Thoracic aorta (tissue), 2 donors: ENCODE measurements at places on chromosomes 7 and 10. TPM values are rescaled to one million over a fixed set of nuclear protein-coding genes. Genes with fewer than 3 reads are reported as not detected.

DNA sequence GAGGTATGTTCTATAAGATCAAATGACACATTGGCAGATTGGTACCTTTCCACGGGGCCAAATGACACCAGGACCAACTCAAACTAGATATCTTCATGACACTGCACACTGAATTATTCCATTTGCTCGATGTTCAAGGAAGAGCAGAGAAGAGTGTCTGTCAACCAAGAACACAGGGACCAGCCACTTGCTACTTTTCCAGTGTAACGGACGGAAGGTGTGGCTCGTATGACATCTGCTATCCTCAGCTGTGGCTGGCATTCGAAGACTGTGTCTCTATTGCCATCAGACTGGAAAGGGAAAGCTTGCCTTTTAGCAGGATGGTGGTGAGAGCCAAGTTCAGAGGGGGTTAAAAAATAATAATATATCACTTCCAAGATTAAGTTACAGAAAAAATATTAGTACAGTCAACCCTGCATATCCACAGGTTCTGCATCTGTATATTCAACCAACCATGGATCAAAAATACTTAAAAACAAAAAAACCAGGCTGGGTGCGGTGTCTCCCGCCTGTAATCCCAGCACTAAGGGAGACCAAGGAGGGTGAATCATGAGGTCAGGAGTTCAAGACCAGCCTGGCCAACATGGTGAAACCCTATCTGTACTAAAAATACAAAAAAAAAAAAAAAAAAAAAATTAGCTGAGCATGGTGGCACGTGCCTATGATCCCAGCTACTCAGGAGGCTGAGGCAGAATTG is 237.1 kb downstream of the PRPF18 start:
- no peak overlapping the region for H3K27ac ChIP-seq
- no peak for DNase-seq
- H3K4me3 ChIP-seq: no peak overlapping the region
- no peaks in the 10 kb centered on the region for H3K27me3 ChIP-seq
- H3K36me3 ChIP-seq: no peaks in the 10 kb centered on the region
- peaks cover 50% of the 10 kb centered on the region for H3K4me1 ChIP-seq

- H3K4me1 ChIP-seq: peaks cover 7% of the 10 kb centered on the region
- no peak overlapping the region for H3K27ac ChIP-seq
- no peaks in the 10 kb centered on the region for H3K36me3 ChIP-seq
- no peaks in the 10 kb centered on the region for H3K27me3 ChIP-seq
- DNase-seq: no peak
- no peak overlapping the region for H3K4me3 ChIP-seq
Measured at GRCh38 chr7:70743531-70744325, 388.2 kb upstream of the GALNT17 start.

DNA sequence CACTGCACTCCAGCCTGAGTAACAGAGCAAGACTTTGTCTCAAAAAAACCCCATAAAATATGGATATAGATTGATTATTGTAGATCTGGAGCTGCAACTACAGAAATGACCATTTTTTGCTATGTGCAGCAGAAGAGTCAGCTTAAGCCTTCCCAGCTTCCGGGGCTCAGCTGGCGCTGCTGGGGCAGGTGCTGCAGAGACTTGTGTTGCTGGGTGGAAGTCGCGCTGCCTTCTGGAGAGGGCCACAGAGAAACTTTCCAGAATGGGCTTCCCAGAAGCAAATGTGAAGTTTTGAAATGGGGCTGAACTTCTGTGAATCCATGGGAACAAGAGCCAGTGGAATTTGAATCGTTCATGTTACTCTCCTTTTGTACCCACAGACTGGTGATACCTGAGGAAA is 37.3 kb upstream of the RSBN1L start:
- H3K27ac ChIP-seq: no peak overlapping the region
- H3K4me3 ChIP-seq: no peak overlapping the region
- no peaks in the 10 kb centered on the region for H3K4me1 ChIP-seq
- no peaks in the 10 kb centered on the region for H3K27me3 ChIP-seq
- H3K36me3 ChIP-seq: no peaks in the 10 kb centered on the region

- H3K27ac ChIP-seq: no peak overlapping the region
- H3K4me3 ChIP-seq: no peak overlapping the region
- DNase-seq: no peak
Measured at GRCh38 chr7:11707606-11708193, 124.3 kb downstream of the THSD7A start.

DNA sequence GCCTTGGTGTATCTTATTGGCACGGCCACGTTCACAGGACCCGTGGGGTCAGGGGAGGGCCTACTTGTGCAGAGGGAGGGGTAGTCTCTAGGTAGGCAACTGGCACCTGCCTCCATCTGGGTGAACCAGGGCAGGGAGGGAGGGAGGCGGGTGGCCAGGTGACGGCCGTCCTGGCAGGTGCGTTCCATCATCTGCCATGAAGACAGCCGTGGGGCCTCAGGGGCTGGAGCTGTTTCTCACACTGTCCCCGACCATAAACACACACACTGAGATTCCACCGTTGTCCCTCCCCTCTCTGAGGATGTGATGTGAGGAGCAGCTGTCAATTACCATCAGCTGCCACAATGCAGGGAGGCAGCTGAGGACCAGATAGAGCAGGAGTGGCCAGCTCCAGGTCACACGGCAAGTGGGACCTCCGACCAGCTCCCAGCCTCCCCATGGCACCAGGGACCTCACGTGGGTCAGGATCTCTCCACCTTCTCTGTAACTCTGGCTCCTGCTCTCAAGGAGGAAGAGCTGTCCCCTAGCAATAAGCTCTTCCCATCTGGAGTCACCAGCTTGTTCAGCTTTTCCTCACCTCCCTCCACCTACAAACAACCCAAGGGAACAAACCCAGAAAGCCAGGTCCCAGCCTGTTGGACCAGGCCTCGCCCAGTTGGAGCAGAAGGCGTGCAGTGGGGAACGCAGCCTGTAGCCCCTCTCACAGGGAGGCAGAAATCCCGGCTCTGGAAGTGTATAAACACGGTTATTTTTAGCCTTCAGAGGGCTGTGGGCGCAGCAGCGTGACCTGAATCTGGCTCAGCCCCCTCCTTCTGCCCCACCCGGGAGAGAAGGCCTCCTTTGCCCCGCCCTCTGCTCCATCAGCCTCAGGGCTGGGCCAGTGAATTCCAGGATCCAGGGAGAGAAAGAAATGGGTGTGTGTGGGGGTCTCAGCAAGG is 33.1 kb downstream of the ZMIZ1 start:
- peaks cover 48% of the 10 kb centered on the region for H3K4me1 ChIP-seq
- no peaks in the 10 kb centered on the region for H3K27me3 ChIP-seq
- H3K27ac ChIP-seq: peak overlapping the region; percentile 77
- DNase-seq: peak; percentile 28
- no peaks in the 10 kb centered on the region for H3K36me3 ChIP-seq

Gene TMEM72
- not detected for total RNA-seq

GRCh38 chr7:130662426-130662825 is 6.1 kb downstream of the COPG2 start:
- H3K4me1 ChIP-seq: no peaks in the 10 kb centered on the region
- H3K36me3 ChIP-seq: peaks cover 9% of the 10 kb centered on the region
- no peak overlapping the region for H3K27ac ChIP-seq
- H3K4me3 ChIP-seq: no peak overlapping the region

DNA sequence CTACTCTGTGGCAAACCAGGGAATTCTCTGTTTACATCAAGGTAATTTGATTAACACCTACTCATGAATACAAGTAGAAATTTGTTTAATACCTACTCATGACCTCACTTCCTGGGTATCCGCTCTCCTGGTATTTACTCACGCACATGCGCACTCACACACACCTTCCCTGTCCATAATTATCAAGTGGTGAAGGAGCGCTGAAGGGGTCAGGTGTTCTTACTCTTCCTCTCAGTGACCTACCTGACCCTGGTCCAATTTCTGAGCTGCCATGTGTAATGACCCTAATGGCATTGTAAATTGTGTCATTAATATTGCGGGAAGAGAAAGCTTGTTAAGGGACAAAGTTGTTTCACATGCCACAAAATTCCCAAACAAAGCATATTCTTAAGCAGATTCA is 41.3 kb upstream of the TRIL start:
- H3K27ac ChIP-seq: no peak overlapping the region
- no peak overlapping the region for H3K4me3 ChIP-seq
- no peaks in the 10 kb centered on the region for H3K36me3 ChIP-seq

DNA sequence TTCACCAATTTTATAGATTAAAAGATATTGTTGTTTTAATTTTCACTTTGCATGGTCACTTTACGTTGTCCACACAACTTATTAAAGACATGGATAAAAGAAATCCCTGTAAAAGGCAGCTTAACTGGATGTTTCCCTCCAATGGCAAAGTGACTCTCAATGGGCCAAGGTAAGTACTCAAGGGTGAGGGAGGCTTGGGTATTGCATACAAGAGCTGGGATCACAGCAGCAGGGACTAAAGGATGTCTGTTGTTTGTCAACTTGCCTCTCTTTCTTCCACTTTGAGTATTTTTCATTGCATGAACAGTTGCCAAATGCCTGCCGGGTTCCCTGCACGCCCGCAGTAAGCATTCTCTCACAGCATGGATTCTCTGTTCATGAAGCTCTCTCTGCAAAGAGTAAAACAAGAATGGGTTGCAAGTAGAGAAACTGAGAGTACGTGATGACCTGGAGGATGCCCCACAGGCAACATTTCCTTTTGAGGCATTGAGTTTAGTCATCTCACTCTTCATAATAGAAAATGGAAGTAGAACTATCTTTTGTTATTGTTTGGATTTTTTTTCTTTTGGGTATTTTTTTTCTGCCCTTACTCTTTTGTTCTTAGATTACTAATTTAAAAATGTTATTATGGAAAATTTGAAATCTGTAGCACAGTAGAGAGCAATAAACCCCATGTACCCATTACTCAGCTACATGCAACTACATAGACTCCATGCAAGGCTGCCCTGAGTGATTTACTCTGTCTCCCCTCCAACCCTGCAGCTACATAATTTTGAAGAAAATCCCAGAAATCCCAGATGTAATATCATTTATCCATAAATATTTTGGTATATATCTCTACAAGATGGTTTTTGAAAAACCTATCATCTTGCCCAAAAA is 26.3 kb downstream of the GPR141 start:
- no peaks in the 10 kb centered on the region for H3K27me3 ChIP-seq
- H3K27ac ChIP-seq: no peak overlapping the region
- H3K4me1 ChIP-seq: no peaks in the 10 kb centered on the region
- no peaks in the 10 kb centered on the region for H3K36me3 ChIP-seq
- H3K4me3 ChIP-seq: no peak overlapping the region

Gene GDF2
- total RNA-seq: not detected

- no peak overlapping the region for H3K27ac ChIP-seq
- H3K4me1 ChIP-seq: no peaks in the 10 kb centered on the region
- no peak overlapping the region for H3K4me3 ChIP-seq
- no peak for DNase-seq
- no peaks in the 10 kb centered on the region for H3K27me3 ChIP-seq
Measured at GRCh38 chr7:27863880-27864279, 123.9 kb downstream of the TAX1BP1 start.

- no peaks in the 10 kb centered on the region for H3K4me1 ChIP-seq
- no peak overlapping the region for H3K4me3 ChIP-seq
- no peaks in the 10 kb centered on the region for H3K36me3 ChIP-seq
- DNase-seq: no peak
- no peaks in the 10 kb centered on the region for H3K27me3 ChIP-seq
Measured at GRCh38 chr10:9227679-9228365, 1173.3 kb downstream of the GATA3 start.

- no peaks in the 10 kb centered on the region for H3K36me3 ChIP-seq
- no peak overlapping the region for H3K27ac ChIP-seq
- H3K4me3 ChIP-seq: no peak overlapping the region
- H3K4me1 ChIP-seq: no peaks in the 10 kb centered on the region
- H3K27me3 ChIP-seq: no peaks in the 10 kb centered on the region
Measured at GRCh38 chr7:91397096-91397495, 132.9 kb downstream of the FZD1 start.

Gene SLIT1
- total RNA-seq: 0.35 TPM

GRCh38 chr7:135648235-135648634 is 14.1 kb upstream of the STMP1 start:
- DNase-seq: no peak
- H3K27ac ChIP-seq: no peak overlapping the region
- no peaks in the 10 kb centered on the region for H3K27me3 ChIP-seq
- H3K4me1 ChIP-seq: no peaks in the 10 kb centered on the region
- H3K36me3 ChIP-seq: peaks cover 5% of the 10 kb centered on the region

Gene CDK5
- 3.1 TPM for total RNA-seq

Gene FAM149B1
- total RNA-seq: 13.1 TPM

- no peak overlapping the region for H3K27ac ChIP-seq
- DNase-seq: no peak
- no peaks in the 10 kb centered on the region for H3K27me3 ChIP-seq
- no peak overlapping the region for H3K4me3 ChIP-seq
Measured at GRCh38 chr10:120422457-120422856, 34.6 kb upstream of the PLPP4 start.

GRCh38 chr7:44084701-44085100 is 2.4 kb upstream of the POLM start:
- peaks cover 6% of the 10 kb centered on the region for H3K36me3 ChIP-seq
- H3K27ac ChIP-seq: peak overlapping the region; percentile 94
- no peak for DNase-seq
- H3K4me3 ChIP-seq: no peak overlapping the region
- H3K27me3 ChIP-seq: no peaks in the 10 kb centered on the region

Gene FZD8
- total RNA-seq: 12.4 TPM

Gene DOCK1
- 52.9 TPM for total RNA-seq

GRCh38 chr7:111205251-111205650 is 114.3 kb downstream of the LRRN3 start:
- no peak for DNase-seq
- H3K4me1 ChIP-seq: no peaks in the 10 kb centered on the region
- H3K4me3 ChIP-seq: no peak overlapping the region
- H3K27me3 ChIP-seq: no peaks in the 10 kb centered on the region
- no peak overlapping the region for H3K27ac ChIP-seq

GRCh38 chr7:17520941-17521340 is 222.5 kb downstream of the AHR start:
- DNase-seq: no peak
- no peaks in the 10 kb centered on the region for H3K27me3 ChIP-seq
- no peak overlapping the region for H3K4me3 ChIP-seq
- peaks cover 47% of the 10 kb centered on the region for H3K4me1 ChIP-seq
- no peaks in the 10 kb centered on the region for H3K36me3 ChIP-seq

- DNase-seq: no peak
- no peaks in the 10 kb centered on the region for H3K36me3 ChIP-seq
- no peaks in the 10 kb centered on the region for H3K4me1 ChIP-seq
- no peaks in the 10 kb centered on the region for H3K27me3 ChIP-seq
Measured at GRCh38 chr7:6290319-6290741, 17.9 kb upstream of the CYTH3 start.

- H3K36me3 ChIP-seq: no peaks in the 10 kb centered on the region
- no peak overlapping the region for H3K4me3 ChIP-seq
- DNase-seq: no peak
- no peak overlapping the region for H3K27ac ChIP-seq
- no peaks in the 10 kb centered on the region for H3K27me3 ChIP-seq
Measured at GRCh38 chr7:85230623-85231022, 43.8 kb upstream of the SEMA3D start.

Gene NPC1L1
- total RNA-seq: 0.85 TPM

- H3K36me3 ChIP-seq: no peaks in the 10 kb centered on the region
- no peaks in the 10 kb centered on the region for H3K4me1 ChIP-seq
- DNase-seq: no peak
Measured at GRCh38 chr7:50980411-50980810, 197.7 kb upstream of the GRB10 start.

- H3K27me3 ChIP-seq: peaks cover 16% of the 10 kb centered on the region
- H3K4me1 ChIP-seq: peaks cover 20% of the 10 kb centered on the region
- peak overlapping the region; percentile 59 for H3K4me3 ChIP-seq
Measured at GRCh38 chr10:26215935-26216584, 514 bp upstream of the GAD2 start.

Gene BTBD16
- total RNA-seq: not detected

Gene GIMAP1
- 4.2 TPM for total RNA-seq

Gene ADGRA1
- total RNA-seq: not detected
